ENCODE measurements at places on chromosomes 4 and X. TPM values are rescaled to one million over a fixed set of nuclear protein-coding genes. Genes with fewer than 3 reads are reported as not detected.

DNA sequence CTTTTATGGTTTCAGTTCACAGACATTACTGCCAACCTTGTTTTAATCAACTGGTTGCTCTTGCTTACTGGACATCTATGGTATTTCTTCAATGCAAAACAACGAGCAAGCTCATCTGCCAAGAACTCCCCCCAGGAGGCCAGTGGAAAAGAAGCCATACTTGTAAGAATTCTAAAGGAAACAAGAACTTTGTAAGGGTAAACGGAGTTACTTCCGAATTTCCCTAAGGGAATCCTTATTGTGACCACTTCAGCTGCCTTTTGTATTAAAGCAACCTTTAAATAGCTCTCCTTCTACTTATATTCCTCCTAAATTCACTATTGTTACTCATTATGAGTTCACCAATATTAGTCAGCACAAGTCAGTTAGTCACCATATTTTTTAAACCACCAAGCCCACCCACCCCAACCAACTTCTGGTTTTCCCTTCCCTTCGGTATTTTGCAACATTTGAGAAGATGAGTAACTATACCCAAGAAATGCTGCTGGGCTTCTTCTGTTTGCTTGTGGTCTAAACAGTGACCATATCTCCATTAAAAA lies 602.8 kb upstream of the DIPK2B start:
- no peak for DNase-seq

GRCh38 chr4:132981611-132982010 lies 167.5 kb upstream of the PCDH10 start:
- no peak for DNase-seq

Gene SMIM14
- total RNA-seq: 27.1 TPM

Gene MED12
- total RNA-seq: 87.4 TPM

Gene MAGEA10
- total RNA-seq: not detected

DNA sequence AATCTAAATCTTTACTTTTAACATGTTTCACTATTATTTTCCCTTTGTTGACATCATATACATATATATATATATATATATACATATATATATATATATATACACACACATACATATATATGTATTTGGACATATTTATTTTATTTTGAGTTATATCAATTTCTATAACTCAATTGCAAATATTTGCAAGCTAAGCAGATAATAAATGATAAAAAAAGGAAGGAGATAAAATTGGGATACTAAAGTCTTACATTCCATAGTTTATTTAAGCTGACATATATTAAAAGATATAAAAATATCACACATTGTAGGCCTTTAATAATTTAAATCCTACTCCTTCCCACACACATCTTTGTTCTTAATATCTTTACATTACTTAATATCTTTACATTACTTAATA lies 372.2 kb downstream of the GRXCR1 start:
- no peak for DNase-seq

Gene HTN3
- not detected for total RNA-seq

Gene CT45A1
- total RNA-seq: not detected

DNA sequence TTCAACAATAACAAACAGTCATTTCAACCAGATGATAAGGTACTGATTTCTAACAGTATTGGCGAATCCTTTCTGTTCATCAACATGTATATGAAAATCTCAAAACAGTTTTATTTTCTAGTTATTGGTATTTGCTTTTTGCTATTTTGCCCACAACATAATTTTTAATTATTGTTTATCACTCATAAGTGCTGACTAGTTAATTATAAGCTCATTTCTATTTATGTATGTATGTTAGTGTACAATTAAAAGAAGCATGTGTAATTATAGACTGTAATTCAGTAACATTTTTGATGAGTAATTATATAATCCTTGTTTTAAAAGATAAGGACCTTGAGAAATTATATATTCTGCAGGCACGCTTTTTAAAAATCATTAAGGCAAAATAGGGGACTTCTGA lies 67.2 kb upstream of the NPNT start:
- DNase-seq: no peak

Gene ASB5
- total RNA-seq: not detected

DNA sequence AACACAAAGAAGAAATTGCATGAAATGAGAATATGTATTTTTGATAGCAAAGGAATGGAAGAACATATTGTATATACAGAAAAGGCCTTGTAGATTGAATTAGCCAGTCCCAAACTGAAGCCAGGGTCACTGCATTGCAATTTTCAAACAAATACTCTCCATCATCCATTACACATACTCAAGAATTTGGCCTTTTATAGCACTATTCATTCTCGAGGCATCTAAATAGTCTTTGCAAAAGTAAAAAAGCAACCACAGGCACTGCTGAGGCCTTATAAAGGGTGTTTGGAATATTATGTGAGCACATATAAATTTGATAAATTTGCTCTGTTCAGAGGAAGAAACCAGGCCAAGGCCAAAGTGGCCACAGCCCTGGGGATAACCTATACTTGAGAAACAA lies 123.0 kb downstream of the ZNF827 start:
- no peak for DNase-seq

Gene CXCL9
- total RNA-seq: not detected

DNA sequence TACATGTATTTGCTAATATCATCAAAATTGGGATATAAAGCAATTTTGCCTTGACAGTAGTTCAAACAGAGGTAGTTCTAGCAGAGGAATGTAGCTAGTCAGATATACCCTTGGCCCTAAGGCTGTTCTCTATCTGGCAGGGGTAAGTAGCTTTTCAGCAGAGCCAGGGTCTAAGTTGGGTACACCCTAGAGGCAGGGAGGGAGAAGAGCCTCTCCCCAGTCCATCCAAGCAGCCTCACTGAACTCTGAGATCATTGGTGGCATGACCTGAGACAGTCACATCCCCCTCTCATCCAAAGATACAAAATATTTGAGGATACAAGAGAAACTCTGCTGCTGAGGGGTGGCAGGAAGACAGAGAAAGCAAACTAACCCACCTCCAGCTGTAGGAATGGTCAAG lies 343.7 kb downstream of the DHX15 start:
- no peak for DNase-seq

GRCh38 chrX:150007356-150007755 lies 69.1 kb upstream of the EOLA2 start:
- no peak for DNase-seq

- DNase-seq: no peak
Measured at GRCh38 chr4:87530868-87531267, 1.7 kb upstream of the SPARCL1 start.

- DNase-seq: no peak
Measured at GRCh38 chr4:54675721-54676461, 18.1 kb downstream of the KIT start.

Gene SSX4B
- 0.71 TPM for total RNA-seq

Gene SH2D1A
- total RNA-seq: not detected

Gene DCAF8L2
- not detected for total RNA-seq

Data from glutamatergic neuron (in vitro differentiated cells).